ENCODE measurements at places on chromosomes 2 and 18.

DNA sequence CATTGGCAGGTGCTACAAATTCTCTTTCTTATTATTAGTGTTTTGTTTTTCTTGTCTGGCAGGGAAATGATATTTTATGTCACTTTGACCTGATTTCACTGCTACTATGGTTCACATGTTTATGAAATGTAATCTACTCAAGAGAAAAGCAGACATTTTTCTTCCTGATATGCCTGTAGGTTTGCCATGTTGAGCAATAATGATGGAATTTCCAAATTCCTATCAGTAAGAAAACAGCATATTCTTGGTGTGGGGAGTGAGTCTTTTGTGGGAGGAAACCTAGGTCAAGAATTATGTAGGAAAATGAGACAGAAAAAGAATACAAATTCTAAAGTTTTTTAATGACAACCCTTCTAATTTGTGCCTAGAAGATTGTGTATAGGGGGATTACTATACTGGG lies 356.4 kb downstream of the SLC4A3 start:
- no peak for DNase-seq

- no peak for DNase-seq
Observed at GRCh38 chr2:118123561-118124232, 35.4 kb downstream of the INSIG2 start.

DNA sequence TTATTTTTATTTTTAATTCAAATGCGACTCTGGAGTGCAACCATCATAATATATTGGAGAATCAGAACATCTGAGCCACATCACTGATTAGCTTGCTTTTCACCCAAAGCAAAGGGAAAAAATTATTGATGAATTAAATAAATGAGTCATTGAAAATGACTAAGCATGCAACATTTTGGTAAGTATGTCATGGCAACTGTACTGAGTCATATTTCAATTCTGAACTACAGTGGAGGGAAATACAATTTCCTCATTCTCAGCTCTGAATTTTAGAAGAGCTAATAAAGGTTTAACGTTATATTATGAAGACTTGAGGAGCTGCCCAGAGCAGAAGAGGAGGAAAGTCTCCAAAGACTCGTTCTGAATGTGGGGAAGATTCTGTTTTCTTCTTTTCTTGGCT lies 89.6 kb upstream of the CCDC68 start:
- DNase-seq, result no peak

DNA sequence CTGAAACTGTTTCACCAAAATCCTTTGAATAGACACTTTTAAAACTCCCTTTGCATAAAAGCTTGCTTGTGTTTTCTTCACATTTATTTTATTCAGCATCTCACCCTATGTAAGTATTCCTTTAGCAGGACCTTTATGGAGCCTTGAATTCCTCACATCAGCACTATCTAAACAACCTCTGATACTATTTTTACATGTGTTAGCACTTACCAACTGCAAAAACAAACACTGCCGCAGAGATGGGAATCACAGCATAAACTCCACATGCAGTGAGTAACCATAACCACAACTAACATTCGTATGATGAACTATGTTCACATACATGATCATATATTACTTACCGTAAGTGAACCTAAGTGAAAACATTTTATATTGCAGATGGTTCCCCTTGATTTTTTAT lies 15.4 kb downstream of the FBXO15 start:
- DNase-seq, result no peak

DNA sequence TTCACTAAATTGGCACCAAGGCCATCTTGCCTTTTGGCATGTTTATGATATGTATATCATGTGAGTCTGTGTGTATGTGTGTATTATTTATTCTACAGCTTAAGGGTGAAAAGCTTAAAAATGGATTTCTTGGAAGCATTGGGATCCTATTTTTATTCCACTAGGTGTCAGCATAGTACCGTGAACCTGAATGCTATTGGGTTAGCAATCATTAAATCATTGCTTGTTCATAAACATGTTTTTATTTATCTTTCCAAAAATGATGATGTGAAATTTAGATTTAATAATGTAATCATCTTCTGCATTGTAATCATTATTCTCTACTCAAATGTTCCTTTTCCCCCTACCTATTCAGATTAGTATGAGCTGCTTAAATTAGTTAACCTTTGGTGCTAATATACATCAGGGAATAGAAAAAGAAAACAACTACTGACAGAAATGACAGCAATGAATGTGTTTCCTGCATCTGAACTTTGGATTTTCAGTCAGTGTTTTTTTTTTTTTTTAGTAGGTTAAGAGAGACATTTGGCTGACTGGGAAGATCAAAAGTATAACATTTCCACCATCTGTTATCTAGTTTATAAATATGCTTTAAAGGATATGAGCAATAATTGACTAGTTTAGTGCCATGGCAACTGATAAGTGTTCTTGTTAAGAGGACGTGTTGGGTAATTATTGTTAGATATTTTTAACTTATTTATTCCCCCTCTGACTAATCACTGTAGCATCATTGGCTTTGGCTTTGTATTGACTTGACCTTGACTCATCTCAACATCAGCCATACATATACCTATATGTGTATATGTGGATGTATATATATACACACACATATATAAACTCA lies 14.1 kb upstream of the ZSWIM2 start:
- no peak for DNase-seq

DNA sequence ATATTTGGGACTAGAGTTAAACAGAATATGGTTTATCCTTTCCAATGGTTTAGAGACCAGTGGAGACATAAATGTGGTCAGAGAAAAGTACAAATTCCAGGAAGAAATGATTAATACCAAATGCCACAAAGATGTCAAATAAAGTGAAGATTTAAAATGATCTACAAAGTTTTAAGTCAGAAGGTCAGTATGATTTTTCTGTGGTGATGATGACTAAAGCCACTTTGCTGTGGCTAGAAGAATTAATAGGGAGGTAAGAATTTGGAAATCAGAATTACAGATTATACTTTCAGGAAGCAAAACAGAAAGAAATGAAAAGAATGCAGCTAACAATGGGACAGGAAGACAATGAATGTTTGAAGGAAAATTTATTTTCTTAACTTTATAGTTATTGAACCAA lies 91.5 kb upstream of the CDH7 start:
- no peak for DNase-seq

DNA sequence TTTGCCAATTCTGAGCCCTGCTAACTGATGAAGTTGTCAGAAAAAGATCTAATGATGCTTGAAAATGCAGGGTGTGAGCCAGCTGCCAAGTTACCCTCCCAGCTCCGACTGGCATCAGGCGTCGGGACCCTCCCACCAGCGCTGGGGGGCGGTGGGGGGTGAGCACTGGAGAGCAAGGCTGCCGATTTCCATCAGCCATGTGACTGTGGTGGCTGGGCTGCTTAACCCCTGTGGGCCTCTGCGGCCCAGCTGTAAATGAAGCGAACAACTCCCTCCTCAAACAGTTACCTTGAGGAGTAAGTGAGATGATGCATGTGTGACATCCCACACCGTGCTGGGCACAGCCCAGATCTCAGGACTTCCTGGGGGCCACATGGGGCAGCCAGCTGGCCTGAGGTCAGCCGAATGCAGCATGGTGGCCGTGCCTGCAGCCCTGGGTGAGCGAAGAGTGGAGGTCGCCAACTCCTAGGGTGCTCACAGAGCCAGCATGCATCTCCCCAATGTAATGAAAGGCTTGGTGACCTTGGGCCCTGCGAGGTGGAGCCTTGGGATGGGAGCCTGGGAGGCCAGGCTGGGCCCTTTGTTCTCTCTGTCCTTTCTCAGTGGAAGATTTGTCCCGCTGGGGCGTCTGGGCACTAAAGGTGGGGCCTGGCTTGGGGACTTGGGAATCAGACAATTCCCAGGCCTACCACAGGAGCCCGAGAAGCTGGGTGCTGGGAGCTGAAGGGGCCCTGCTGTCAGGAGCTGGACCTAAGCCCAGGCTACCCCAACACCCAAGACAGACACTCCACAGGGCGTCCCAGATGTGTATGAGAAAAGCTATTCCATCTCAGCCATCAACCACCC lies 25.1 kb downstream of the CIB4 start:
- DNase-seq, result no peak

DNA sequence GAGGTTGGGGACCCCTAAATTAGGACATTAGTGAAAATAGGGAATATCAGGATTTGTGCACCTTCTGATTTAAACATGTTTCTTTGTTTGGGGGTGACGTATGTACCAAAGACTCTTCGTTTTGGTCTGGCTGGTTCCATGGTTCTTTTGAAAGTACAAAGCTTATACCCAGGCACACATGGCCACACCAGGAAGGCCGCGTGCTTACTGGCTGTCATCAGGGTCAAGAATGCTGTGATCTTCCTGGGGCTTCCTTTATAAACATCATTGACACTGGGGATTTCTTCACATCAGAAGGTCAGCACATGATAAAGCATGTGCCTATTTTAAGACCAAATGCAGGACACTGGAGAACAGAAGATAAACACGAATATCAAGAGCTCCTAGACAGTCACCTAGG lies 230.6 kb upstream of the ID2 start:
- DNase-seq, result no peak

DNA sequence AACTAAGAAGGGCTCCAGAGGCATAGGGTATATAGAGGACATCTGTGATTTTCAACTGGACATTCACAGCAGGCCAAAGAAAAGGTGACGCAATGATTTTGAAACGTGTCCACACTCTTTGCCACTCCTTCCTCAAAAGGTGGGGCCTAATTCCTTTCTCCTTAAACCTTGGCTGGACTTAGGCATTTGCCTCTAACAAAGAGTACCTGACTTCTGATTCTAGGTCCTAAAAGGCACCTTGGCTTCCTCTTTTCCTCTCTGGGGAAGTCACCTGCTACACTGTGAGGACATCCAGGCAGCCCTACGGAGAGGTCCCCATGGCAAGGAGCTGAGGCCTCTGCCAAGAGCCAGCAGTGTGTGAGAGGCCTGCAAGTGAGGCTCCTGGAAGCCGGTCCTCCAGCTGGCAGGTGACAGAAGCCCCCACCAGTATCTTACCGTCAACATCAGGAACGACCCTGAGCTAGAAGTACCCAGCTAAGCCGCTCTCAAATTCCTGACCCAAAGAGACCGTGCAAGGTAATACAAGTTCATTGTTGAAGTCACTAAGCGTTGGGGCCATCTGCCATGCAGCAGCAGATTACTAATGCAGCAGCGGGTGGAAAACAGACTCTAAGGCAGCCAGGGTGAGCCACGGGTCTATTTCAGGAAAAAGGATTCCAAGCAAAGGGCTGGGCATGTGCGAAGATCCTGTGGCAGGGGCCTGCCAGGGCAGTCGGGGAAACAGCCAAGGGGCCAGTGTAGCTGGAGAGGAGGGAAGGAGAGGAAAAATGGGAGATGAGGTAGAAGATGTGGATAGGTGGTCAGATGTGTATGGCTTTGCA lies 7.4 kb upstream of the HES6 start:
- DNase-seq, result no peak

DNA sequence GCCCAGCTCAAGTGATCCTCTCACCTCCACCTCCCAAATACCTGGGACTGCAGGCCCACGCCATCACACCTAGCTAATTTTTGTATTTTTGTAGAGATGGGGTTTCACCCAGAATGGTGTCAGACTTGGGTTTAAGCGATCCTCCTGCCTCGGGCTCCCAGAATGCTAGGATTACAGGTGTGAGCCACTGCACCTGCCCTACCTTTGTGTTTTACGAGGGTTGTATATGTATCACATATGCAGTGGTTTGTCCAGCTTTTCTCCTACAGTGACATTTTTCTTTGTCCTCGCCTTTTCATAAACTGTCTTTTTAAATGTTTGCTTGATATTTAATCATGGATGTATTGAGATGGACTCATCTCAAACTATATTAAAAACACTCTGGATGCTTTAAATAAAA lies 38.5 kb downstream of the AGAP1 start:
- DNase-seq, result no peak

- DNase-seq, result no peak
Observed at GRCh38 chr2:27306573-27307286, 1.5 kb downstream of the UCN start.

DNA sequence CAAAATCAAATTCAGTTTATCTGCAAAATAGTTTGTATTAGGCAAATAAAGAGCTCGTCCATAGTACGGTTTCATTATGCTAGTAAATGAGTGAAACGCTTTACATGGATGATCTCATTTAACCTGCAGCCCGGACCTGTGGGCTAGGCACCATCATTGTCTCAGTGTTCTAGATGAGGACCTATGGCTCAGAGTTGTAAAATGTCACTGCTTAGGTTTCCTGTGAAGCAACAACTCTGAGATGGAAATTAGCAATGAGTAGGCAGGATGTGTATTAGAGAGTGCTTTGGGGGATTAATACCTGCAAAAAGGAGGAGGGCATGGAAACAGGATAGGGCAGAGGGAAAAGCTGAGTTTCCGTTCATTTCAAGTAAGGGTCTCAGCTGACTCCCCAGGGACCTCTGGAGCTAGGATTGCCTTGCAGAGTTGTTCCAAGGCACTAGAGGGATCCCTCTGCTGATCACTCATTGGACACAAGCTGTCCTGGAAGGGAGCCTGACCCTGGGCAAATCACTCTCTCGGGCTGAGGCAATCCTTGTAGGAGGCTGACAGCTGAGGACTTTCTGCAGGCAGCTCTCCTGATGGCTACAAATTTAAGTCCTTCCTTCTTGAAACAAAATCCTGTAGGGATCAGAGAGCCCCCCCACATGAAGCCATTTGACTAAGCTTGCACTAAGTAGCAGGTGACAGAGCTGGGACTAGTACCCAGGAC lies 58.8 kb upstream of the SIX2 start:
- DNase-seq, result no peak

GRCh38 chr2:185128346-185128745 lies 530.0 kb downstream of the ZNF804A start:
- no peak for DNase-seq

DNA sequence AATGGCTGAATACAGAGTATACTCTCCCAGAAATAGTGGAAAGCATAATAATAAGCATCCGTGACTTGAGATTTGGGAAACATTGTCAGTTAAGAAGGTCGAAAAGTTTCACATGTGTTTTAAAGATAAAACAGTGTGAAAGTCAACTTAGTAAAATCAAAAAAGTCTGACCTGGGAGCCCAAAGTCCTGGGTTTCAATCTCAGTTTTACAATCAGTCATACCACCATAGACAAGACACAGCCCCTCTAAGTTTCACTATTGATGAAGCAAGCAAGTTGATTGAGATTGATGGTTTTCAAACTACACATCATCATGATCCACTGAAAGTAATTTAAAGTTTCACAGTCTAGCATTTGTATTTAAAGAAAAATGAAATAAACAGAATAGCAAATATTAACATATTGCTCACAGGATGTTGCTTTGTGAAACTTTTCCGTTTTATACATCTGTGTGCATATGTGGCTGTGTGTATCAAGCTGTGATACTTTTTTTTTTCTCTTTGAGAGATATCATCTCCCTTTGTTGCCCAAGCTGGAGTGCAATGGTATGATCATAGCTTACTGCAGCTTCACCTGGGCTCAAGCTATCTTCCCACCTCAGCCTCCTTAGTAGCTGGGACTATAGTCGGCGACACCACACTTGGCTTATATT lies 71.1 kb downstream of the PIK3C3 start:
- DNase-seq, result no peak

DNA sequence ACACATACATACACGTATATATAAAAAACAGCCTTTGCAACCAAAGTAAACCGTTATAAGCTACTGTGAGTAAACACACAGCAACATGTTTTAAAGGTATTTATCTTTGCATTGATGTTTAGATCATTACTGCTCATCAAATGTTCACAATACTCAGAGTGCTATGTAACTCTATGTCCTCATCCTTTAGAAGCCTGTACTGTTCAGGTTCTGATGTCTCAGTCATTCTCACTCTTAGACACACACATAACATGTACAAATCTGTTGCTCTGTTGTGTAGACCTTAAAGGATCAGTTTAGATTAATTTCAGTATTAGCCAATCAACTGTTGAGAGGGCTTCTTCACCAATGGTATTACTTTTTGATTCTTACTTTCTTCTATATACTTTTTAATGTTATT lies 139.7 kb upstream of the ITGB6 start:
- no peak for DNase-seq
